Pulmonary artery endothelial cell (primary cell): ENCODE measurements at places on chromosomes 3 and 15.
A peak's percentile ranks its signal among the peaks of the same experiment; 100 is the strongest.

DNA sequence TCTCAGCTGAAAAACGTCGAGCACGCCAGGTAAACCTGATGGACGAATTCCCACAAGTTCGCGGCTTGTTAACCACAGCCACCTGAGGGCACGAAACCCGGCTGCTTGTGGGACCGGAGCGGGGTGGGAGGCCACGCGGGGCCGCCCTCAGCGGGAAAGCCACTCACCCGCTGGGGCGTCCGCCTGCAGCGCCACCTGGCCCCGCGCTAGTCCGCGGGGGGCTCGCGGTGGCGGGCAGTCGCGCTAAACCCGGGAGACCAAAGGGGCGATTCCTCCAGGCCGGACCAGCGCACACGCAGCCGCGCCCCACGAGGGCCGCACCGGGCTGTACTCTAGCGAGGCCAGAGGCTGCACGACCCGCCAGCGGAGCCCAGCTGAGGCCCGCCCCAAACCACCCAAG is 15.7 kb upstream of the CFAP161 start:
- DNase-seq: no peak

DNA sequence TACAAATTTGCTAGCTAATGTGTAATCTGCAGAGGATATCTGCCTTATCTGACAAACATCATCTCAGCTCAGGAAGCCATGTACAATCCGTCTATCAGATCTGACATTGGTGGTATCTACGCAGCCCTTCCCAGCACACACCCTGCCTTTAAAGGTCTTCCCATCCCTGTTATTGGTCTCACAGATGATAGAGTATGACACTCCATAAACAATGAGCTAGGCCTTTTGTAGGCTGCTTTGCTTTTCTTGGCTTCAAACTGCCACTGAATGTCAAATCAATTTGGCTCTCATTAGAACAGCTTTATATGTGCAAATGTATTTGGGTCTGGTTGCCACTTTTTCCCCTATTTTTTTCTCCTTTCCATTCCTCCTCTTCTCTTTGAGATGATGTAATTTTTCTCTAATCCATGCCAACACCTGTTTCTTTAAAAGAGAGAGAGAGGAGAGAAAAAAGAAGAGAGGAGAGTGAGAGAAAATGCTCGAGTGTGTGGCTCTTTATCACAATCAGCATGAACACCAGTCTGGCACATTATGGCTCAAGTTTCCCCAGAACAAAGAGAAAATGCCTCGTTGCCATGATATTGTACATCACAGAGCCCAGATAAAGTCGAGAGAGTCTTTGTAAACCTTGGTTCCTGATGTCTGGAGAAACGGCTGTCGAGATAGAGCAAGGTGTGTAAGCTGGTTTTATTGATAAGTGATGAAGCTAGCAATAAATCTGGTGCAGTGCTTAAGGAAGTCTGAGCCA is 80.8 kb upstream of the DPH6 start:
- DNase-seq: no peak

DNA sequence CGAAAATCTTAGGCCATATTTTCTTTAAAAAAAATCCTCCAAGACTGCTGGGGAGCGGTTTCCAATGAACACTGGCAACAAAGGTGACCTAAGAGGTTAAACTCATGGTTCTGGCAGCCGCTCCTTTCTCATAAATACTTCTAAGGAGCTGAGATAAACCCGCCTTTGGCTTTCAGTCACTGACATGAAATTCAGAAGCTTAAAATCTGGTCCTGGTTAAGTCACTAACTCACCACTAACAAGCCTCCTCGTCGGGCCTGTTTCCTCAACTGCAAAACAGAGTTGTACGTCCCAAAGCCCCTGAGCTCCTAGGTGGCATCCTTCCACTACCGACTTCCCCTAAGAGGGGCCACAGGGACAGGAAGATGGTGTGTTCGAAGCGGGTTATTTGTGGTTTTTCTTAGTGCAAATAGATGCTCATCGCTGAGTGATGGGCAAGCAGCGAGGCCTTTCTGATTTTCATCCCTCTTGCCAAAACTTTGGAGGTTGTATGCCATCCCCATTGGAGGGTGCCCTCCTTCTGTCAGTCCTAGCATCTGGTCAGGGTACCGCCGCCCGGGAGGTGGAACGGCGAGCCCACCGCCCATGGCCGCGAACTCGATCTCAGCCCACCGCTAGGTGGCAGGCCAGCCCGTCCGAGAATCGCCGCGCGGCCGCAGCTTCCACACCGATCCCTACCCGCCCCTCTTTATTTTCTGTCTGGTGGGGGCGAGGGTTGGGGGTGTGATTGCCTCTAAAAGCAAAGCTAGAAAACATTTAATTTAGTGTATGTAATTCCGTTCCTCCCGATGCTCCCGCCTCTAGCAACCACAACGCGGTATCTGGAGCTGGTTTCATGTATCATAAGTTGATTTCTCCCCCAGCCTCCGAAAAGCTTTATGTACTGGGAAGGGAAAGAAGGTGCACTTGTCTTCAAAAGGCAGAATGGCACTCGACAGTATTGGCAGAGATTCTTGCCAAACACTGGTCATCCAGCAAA is 4.6 kb downstream of the BCL6 start:
- no peak for DNase-seq

DNA sequence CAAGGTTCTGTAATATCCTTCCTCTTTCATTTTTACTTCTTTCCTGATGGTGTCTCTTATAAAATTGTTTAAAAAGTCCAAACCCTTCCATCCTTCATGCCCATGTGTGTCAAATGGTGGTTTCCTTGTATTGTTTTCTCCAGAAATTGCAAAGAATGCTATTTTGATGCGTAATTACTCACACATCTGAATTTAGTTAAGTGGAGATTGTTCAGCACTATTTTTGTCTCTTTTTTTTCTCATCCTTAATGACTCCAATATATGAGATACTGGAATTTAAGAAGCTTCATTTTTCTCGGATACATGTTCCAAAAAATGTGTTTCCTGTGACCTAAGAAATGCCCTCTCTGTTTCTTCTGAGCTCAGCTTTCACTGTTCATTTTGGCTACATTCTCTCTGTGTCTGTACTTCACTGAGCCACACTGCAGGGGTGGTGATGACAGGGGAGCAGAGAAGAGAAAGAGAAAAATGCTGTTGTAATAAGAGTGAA is 799.8 kb downstream of the DIPK2A start:
- peak; percentile 85 for DNase-seq

DNA sequence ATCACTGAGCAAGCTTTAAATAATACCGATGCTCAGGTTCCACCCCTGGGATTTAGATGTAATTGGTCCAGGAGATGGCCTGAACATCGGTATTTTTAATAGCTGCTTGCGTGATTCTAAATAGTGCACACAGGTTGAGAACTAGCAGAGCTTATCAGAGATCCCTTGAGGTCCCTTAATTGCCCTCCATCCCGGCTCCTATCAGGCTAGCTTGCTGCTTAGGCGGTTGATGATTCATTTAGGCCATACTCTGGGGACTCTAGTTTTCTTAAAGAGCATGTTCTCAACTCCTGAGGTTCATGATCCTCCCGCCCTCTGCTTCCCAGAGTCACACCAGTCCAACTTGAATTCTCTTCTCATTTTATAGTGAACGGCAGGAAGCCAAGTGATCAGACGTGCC is 280.3 kb downstream of the FEZF2 start:
- DNase-seq: no peak

GRCh38 chr15:82239685-82240391 is 22.7 kb downstream of the EFL1 start:
- no peak for DNase-seq

DNA sequence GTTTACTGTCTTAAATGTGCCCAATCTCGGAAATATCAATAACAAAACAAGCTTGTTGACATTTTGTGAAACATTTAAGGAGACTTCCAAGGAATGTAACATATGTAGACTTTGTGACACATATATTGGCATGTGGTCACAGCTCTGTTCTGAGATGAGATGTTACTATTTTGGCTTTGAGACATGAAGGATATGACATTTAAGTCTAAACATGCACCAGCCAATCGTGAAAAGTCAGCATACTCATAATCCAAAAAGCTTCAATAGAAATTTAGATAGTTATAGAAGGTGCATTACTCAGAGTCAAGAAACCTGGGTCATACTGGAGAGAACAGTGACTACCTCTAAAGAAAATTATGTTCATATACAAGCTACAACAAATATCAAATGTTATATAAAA is 13.4 kb downstream of the COMMD2 start:
- DNase-seq: no peak

DNA sequence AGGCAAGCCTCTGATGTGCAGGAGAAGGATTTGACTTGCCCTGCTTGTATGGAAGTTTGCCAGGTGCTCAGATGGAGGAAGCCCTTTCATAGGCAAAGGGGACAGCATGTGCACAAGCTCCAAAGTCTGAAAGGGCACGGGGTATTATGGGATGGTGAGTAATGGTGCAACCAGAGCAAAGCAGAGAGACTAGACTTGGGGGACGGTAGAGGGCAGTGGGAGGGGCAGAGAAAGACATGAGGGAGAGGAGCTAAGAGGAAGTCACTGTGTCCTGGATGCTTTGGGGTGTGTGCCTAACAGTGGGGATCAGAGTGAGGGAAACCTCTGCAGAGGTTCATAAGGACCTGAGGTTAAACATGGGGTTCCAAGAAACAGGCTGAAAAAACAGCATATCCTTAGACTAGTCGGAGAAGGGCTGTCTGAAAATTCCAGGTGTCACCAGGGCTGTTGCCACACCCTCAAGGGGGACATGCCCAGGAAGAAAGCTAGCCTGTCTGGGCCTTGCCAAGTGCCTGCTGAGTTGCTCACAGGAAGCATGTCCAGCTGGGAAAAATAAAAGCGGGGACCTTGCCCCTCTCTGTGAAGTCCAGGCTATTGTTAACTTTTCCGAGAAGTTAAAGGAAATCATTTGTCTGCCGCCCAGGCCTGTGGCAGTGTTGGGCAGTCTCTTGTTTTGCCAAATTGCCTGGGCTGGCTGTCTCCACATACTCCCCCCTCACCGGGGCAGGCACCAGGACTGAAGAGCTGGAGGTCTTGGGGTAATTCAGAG is 47.1 kb downstream of the HRH1 start:
- DNase-seq: peak; percentile 95

DNA sequence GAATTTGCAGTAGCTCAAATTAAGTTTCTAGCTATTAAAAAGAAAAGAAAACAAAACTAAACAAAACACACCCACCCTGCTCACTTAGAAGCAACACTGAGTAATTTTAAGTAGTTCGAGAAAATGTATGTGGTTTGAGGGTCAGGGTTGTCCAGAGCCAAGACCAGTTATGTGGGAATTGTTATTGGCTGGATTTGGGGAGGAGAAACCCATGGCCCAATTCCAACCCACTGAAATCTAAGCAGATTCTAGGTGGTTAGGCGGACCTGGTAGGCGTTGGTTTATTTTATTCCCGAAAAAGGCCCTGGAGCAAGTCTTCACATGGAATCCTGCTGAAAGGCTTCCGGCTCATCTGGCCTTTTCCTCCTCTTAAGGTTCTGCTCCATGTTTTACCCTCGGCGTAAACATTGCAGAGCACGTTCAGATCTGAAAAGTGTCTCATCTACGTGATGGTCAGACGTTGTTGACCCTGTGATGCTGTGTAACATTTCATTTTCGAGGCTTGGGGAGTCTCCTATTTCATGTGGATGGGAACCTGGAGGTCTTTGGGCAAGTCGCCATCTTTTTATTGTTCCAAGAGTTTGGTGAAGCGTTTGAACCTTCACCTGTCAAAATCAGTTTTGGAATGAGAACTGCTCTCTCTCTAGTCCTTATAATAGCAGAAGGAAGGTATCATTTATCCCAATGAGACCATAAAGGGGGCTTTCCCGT is 64.0 kb downstream of the FLNB start:
- no peak for DNase-seq

DNA sequence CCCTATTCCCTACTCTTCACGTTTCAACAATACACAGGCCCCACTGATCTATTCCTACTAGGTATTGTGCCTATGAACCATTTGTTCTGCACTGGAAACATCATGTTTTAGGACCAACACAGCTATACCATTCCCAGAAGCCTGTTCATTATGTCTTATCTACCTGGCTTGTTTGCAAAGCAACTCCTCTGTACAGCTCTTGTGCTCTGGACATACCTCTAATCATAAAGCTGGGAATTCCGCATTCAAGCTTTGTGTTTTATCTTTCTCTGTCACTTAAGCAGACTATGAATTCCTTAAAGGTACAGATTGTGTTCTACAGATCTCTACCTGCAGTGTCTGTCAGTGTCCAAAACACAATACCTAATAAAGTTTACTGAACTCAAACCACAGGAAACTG is 87.5 kb upstream of the CSPG5 start:
- no peak for DNase-seq

DNA sequence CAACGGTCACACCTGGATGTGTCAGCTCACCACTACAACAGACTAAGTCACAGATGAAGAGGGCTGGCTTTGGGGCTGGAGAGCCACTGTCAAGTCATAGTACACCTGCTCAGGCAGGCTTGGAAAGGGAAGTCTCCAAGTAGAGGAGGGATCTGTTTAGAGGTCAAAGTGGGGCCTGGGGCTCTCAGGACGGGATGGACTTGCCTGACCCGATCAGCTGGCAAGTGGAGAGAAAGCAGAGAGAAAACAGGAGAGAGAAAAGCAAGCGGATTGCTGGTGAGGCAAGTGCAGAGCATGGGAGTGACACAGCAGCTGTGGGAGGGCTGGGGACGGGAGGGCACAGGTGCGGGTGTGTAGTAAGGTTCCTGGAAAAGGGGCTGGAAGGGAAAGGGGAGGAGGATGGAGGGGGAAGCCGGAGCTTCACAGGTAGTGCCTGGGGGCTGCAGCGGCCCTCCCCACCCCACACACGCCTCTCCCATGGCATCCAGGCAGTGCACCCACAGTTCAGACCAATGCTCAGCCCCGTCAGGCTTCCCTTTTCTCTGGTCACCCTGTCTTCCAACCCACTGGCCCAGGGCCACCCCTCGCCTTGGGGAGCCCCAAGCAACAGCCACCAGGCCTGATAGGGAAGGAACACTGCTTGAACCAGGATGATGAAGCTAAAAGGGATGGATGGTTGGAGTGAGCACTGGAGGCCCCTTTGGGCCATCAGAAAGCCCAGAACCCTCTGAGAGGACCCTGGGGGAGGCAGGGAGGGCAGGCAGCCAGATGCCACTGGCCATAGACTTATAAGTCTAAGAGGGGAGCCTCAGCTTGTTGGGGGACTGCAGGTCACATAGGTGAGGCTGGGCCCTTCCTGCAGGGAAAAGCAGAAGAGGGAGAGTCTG is 8.5 kb downstream of the RPS17 start:
- no peak for DNase-seq

- DNase-seq: no peak
Observed at GRCh38 chr15:75073197-75073596, 49.8 kb downstream of the PPCDC start.

DNA sequence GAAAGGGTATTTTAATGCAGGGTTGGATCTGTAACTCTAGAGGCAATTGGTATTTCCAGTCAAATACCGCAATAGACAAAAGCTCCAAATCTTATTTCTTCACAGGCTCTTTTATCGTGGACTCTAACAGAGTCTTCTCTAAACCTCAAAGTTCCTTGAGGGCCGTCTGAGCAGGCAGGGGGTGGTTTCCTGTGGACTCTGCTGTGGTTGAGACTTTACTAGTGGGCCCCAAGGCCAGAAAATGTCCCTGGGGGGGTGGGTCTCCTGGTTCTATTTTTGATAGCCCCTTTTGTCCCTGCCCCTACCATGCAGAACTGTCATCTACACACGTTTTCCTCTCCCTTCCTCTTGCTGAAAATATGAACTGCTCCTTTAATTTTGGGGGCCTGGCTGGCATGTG is 80.1 kb downstream of the ASB7 start:
- DNase-seq: no peak
